ENCODE measurements at places on chromosomes 7 and 10. TPM values are rescaled to one million over a fixed set of nuclear protein-coding genes. Genes with fewer than 3 reads are reported as not detected.

DNA sequence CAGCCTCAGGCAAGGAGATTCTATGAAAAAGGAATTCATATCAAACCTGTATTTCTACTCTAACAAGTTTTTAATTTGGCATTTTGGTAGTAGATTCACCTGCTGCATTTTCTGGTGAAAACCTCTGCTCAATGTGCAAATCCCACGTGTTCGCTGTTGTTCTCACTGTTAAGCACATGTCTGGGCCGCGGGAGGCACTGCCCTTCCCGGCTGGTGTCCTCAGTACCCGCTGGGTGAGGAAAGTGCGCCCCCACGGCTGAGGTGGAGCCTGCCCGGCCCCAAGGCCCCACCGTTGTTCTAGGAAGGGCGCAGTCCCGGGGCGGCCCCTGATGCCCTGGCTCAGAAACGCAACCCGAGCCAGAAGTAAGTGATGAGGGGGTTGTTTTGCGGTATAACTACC lies 193.4 kb upstream of the VWC2 start:
- DNase-seq, result no peak

DNA sequence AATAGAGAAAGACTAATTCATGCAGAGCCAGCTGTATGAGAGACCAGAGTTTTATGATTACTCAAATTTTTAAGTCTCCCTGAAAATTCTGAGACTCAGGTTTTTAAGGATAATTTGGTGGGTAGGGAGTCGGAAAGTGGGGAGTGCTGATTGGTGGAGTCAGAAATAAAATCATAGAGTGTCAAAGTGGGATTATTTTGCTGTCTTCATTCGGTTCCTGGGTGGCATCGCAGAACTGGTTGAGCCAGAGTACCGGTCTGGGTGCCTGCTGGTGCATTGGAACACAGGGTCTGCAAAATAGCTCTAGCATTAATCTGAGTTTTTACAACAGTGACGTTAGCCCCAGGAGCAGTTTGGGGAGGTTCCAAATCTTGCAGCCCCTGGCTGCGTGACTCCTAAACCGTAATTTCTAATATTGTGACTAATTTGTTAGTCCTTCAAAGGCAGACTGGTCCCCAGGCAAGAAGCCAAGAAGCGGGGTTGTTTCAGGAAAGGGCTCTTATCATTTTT lies 32.4 kb downstream of the GPRIN2 start:
- DNase-seq, result no peak

The SCIN gene
- 5.1 TPM for total RNA-seq

- DNase-seq, result no peak
These were observed 338.6 kb downstream of the CNTNAP2 start for GRCh38 chr7:146455091-146455655.

- DNase-seq, result no peak
These were observed 110.2 kb downstream of the TMEM26 start for GRCh38 chr10:61342858-61343572.
